HuH-7.5 (cell line): ENCODE measurements at places on chromosomes 1 and 21.

- no peak for DNase-seq
Observed at GRCh38 chr1:48532976-48533375, 61.0 kb upstream of the SPATA6 start.

DNA sequence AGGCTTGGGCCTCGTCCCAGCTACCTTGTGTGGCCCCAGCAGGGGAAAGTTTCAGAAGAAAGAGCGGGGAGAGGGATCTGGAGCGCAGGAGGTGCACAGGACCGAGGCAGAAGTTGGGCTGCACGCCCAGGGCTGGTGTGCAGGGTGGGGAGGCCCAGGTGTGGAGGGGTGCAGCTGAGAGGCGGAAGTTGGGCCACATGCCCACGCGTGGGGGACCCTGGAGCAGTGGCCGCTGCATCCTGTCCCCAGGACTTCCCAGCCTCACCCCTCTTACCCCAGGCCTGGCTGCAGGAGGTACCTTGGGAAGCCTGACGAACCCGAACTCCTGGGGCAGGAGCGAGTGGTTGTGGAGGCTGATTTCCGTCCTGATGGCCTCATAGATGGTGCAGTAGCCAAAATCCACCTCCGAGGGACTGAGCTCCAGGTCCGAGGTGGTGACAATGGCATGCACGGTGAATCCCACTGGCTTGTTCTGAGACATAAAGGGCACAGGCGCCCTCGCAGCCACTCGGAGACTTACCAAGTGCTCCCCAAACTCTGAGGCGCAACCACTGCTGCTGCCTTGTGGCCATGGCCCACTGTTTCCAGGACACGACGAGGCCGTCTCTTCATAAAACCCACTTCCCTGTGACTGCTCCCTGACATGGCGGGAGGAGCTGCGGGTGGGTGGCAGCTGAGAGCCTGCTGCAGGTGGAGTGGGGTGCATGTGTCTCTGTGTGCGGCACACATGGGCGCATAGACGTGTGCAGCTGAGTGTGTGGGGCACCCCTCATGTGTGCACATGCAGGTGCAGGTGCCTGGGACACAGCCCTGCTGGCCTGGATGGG is 20.4 kb upstream of the TMEM52 start:
- no peak for DNase-seq

GRCh38 chr1:25661043-25661815 is 44.6 kb downstream of the MAN1C1 start:
- DNase-seq: no peak

DNA sequence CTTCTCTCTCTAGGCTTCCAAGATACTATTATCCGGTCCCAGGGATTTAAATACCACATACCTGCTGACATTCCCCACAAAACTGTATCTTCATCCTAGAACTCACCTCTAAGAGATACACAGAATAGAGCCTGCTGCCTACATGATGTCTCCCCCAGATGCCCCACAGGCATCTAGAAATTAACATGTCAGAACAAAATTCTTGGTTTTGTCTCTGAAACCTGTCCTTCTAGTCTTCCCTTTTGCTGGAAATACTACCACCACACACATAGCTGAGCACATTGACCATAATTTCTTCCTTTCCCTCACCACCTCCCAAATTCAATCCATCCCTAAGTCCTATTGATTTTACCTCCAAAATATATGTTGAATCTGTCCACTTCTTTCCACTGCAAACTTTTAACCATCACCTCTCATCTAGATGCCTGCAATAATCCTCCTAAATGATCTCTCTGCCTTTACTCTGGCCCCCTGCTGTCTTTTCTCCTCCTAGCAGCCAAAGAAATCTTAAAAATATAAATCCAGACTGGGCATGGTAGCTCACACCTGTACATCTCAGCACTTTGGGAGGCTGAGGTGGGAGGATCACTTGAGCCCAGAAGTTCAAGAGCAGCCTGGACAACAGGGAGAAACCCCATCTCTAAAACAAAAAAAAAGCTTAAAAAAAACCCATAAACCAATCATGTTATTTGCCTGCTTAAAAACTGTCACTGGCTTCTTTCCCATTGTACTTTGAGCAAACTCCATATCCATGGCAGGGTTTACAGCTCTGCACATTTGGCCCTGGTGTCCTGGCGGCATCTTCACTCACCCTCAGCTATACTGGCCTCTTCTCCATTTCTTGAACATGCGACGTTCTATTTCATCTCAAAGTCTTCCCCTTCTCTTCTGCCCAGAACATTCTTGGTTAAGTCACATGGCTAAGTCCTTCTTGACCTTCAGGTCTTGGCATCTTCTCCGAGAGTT is 6.2 kb upstream of the FAM76A start:
- DNase-seq: peak; percentile 8
